Stimulated activated CD8-positive, alpha-beta memory T cell treated with anti-CD3 and anti-CD28 coated beads, Interleukin-7, amount 100 ng/mL, for 24 hours (primary cell): ENCODE measurements at places on chromosomes 12 and 14.

GRCh38 chr14:100664841-100665510, 61.7 kb upstream of the DLK1 start:
- DNase-seq = no peak

DNA sequence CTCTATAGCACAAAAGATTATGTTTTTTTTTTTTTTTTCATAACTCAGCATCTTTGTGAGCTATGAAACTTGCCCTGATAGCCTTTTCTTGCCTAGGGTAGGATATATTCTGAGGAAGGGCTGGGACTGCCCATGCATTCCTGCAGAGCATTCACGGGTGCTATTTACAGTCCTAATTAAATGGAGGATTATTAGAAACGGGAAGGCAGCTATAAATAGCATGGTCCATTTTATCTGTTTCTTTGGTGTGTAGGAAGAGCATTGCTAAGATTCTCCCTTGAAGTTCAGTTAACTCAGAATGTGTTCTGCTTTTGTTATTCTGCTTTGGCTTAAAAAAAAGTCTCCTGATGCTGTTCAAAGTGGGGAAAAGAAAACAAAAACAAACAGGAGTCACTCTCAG, 630.9 kb downstream of the DIO2 start:
- no peak for DNase-seq

- DNase-seq = peak; percentile 35
Observed at GRCh38 chr12:76084863-76085519, 506 bp upstream of the NAP1L1 start.

- no peak for DNase-seq
Observed at GRCh38 chr12:116048879-116049278, 228.6 kb downstream of the MED13L start.

- DNase-seq = no peak
Observed at GRCh38 chr12:117009759-117010158, 89.5 kb downstream of the TESC start.

- no peak for DNase-seq
Observed at GRCh38 chr12:120079411-120080400, 36.8 kb downstream of the RAB35 start.

DNA sequence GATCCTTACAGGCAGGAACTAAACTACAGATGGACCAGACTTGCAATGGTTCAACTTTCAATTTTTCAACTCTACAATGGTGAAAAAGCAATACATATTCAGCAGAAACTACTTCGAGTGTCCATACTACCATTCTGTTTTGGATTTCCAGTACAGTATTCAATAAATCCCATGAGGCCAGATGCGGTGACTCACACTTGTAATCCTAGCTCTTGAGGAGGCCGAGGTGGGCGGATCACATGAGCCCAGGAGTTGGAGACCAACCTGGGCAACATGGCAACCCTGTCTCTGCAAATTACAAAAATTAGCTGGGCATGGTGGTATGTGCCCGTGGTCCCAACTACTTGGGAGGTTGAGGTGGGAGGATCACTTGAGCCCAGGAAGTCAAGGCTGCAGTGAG, 336.1 kb downstream of the MED13L start:
- no peak for DNase-seq

DNA sequence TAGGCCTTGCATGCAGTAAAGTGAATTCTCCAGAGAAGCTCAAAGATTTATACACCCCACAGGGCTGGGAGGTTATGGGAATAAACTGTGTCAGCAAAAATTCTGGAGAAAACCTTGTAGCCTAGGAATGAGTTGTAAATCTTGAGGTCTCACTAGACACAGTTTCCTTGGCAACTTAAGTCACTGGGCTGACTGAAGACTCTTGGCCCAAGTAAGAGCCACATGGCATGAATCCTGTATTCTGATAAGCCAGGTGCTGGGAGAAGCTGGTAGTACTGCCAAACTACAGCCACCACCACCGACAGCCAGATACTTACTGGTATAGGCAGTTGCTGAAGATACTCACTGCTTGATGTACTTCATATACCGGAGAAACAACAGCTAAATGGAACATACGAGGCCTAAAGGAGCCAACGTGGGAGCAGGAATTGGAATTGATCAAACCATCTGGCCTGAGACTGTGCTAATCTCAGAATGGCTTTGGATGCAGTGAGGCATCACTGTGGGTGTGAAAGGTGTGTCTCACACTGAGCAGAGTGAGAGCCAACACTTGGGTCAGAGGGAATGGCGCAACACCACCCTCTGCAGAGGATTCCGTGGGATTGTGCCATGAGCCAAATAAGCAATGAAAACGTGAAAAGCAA, 102.8 kb upstream of the TMCC3 start:
- DNase-seq = no peak

DNA sequence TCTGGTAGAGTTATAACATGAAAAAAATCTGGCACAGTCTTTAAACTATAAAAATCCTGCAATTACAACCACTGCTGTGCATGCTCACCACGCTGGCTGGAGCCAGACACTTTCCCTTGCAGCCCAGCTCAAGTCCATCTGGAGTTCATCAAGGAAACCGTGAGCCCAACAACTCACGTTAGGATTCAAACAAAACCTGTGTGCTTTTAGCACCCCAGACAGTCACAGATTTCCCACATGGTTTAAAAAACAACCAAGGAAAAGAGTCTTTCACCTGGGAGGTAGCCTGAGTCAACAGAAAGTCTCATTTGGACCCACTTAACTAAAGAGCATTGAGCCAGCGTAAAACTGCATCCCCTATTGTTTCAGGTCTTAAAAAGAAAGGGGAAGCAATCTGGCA, 4.7 kb downstream of the LRIG3 start:
- DNase-seq = no peak

DNA sequence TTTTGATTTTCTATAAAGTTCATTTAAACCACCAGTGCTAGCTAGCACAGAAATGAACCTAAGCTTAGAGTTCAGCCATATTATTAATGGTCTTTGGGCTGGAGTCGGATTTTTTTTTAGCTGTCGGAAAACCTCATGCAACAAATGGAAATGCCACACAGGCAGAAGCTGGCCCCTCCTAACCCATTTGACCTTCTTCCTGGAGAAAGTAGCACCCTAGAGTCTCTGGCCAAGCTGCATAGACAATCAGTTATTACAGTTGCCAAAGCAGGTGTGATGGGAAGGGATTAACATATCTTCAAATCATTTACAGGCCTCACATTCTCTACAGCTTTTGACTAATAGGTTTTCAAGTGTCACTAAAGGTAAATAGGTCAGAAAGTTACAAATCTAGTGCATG, 49.4 kb downstream of the PTPRQ start:
- no peak for DNase-seq

- DNase-seq = no peak
Observed at GRCh38 chr12:58435647-58436046, 484.7 kb downstream of the LRIG3 start.

GRCh38 chr12:127539226-127539858, 727.6 kb upstream of the TMEM132C start:
- DNase-seq = no peak

GRCh38 chr14:61300754-61301153, 19.6 kb upstream of the TMEM30B start:
- DNase-seq = no peak

GRCh38 chr14:34219661-34220377, 242.2 kb downstream of the SPTSSA start:
- no peak for DNase-seq

- DNase-seq = no peak
Observed at GRCh38 chr12:32906399-32907165, 10.0 kb upstream of the PKP2 start.

DNA sequence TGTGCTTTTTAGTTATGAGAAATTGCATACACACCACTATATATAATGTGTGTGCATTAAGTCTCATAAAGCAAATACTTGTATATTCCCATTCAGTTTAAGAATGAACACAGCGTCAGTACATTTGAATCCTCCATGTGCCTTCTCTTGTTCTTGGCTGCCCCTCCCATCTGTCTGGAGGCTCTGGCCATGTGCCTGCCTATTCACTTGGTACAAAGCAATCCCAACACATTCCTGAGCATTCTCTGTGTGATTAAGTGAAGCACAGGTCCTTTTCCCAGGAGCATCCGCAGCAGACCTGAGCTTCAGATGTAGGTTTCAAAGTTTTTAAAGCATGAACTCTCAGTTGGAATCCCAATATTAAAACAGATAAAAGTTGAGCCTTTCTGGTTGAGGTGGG, 58.7 kb downstream of the POLR3B start:
- no peak for DNase-seq

- DNase-seq = no peak
Observed at GRCh38 chr12:117450209-117450608, 88.8 kb upstream of the NOS1 start.

DNA sequence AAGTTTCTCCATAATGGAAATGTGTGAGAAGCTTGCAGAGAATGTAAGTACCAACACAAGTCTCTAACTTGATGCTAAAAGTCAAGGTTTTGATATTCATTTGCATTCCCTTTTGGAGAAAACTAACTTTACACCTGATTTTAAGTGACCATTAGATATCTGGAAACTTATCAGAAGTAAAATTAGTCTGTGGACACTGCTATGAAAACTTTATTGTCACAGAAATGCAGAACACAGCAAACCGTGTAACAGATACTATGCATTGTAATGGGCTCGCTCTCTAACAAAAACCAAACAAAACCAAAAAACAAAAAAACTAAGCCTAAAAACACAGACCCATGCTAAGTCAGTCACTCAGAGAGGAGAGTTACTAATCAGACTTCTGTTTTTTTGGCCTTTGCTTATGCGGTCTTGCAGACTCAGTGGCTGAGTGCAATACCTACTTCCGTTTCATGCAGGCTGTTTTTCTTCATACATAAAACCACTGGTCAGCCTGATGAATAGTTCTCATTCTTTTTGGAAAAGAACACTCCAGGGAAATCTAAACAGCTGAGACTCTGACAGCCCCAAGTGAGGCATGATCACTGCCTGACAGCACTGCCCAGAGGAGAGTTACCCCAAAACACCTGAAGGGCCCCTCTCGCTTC, 35.7 kb downstream of the NRDE2 start:
- DNase-seq = no peak

GRCh38 chr12:131547555-131547954, 163.3 kb upstream of the SFSWAP start:
- DNase-seq = no peak

GRCh38 chr12:121649819-121650353, 19.6 kb downstream of the MORN3 start:
- no peak for DNase-seq

- DNase-seq = no peak
Observed at GRCh38 chr12:15875863-15876262, 6.3 kb upstream of the STRAP start.

DNA sequence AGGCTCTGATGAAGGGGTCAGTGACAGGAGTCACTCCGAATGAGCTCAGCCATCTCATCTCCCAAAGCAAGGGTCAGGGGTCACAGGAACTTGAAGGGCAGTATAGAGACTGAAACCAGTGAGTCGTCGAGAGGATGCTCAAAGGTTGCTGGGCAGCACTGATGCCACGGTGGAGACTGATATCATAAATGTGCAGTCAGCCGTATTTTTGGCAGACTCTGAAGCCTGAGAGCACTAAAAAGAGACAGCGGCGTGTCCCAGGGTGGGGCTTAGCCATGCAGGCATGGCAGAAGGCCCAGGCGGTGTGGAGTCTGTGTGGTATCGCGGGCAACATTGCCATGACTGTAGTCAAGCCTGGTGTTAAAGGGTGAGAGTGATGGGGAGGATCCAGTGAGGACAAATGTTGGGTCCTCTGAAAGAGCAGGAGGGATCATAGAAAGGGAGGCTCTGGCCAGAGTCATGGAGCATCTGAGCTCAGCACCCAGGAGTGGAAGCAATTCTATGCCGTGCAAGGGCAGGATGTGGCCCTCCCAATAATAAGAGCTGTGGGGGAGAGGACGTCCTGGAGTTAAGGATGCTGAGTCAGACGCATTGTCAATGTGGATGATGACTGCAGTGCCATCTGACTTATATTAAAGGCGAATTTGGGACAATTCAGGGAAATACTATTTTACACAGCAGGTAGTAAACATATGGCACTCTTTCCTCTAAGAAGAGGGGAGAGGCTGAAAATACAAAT, 241.2 kb upstream of the FKBP4 start:
- no peak for DNase-seq

GRCh38 chr14:76585616-76586015, 175.7 kb upstream of the VASH1 start:
- no peak for DNase-seq

DNA sequence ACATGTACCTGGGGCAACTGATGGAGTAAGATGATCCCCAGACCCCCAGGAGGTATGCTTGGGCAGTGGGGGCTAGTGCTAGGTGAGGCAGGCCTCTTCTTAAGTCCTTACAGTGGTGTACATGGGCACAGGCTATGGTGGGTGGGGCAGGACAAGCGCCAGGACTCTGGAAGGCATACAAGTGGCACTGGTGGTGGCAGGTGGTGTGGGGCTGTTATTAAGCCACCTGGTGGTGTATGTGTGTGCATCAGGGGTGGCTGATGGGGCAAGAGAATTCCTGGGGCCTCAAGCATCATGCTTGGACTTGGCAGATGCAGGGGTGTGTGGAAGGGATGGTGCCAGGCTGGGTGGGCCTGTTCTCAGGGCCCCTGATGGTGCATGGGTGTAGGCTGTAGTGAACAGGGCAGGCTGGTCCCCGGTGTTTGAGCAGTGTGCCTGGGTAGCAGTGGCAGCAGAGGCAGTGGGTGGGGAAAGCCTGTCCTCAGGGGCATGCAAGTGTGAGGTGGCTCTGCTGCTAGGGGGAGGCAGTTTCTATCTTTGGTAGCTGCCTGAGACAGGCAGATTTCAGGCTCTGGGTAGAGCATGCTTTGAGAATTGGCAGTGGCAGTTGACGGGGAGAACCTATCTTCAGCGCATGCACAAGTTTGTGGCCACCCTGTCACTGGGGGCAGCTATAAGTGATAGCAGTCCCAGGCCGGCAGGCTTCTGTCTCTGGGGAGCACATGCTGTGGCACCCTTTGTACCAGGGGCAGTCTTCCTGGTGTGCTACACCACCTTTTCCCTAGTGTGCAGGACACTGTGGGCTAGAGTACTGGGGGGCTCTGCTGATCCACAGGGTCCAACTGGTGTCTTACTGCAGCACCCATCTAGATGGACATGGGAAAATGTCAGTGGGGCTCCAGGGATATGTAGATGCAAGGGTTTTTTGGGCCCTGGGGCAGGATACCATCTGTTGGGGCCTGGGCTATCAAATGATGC, 52.6 kb upstream of the ABCD2 start:
- no peak for DNase-seq

- no peak for DNase-seq
Observed at GRCh38 chr12:116101991-116102390, 175.5 kb downstream of the MED13L start.

- no peak for DNase-seq
Observed at GRCh38 chr14:105576525-105577088, 50.2 kb downstream of the TMEM121 start.

DNA sequence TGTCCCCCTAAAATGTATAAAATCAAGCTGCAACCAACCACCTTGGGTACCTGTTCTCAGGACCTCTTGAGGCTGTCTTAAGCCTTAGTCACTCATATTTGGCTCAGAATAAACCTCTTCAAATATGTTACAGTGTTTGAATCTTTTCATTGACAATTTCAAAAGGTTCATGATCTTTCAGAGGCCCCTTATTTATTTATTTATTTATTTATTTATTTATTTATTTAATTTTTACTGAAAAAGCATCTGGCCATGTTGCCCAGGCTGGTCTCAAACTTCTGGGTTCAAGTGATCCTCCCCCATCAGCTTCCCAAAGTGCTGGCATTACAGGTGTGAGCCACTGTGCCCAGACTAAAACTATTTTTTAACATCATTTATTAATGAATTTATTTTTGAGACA, 8.2 kb upstream of the NUDT4 start:
- DNase-seq = no peak

- DNase-seq = no peak
Observed at GRCh38 chr12:12323591-12323990, 26.5 kb downstream of the MANSC1 start.
